KBM-7 (cell line): ENCODE measurements at places on chromosomes 13 and 19.

- no peak for DNase-seq
Measured at GRCh38 chr13:27148900-27149299, 22.7 kb downstream of the USP12 start.

- no peak for DNase-seq
Measured at GRCh38 chr19:47419030-47419783, at the start of gene MEIS3. MEIS3 (minus strand) TSS chr19:47419527; CDS start chr19:47419081, 446 bp downstream.

DNA sequence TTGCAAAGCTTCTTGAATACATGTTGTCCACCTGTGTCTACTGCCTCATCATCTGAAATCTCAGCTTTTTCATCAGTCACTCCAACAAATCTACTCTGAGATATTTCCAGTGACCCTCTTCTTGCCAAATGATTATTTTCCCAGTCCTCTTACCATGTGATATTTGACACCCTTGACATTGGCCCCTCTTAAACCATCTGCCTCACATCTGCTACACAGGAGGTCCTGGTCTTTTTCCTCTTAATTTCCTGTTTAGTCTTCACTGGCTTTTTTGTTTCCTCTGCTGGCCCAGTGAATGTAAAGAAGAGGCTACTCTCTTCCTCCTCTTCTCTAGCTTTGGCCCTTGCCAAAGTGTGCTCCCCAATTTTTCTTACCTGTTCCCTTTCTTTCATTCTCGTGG lies 218.7 kb downstream of the DNAJC15 start:
- no peak for DNase-seq

DNA sequence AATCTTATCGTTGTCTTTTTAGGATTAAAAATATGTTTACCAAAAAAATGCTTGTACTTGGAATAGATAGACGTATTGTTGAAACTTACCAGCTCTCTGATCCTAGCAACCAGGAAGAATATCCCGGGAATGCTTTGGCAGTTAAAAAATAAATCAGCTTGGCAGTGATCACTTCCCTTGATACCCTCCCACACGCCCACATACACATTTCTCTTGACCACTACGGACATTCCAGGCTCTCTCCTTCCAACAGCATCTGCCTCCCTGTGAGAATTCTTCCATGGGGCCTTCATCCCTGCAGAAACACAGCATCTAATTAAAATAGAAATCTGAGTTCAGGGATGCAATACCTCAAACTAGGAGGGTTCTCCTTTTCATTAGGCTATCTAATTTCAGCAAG lies 57.9 kb downstream of the THSD1 start:
- no peak for DNase-seq

GRCh38 chr13:25857830-25858229 lies 194.0 kb downstream of the SHISA2 start:
- DNase-seq: no peak

DNA sequence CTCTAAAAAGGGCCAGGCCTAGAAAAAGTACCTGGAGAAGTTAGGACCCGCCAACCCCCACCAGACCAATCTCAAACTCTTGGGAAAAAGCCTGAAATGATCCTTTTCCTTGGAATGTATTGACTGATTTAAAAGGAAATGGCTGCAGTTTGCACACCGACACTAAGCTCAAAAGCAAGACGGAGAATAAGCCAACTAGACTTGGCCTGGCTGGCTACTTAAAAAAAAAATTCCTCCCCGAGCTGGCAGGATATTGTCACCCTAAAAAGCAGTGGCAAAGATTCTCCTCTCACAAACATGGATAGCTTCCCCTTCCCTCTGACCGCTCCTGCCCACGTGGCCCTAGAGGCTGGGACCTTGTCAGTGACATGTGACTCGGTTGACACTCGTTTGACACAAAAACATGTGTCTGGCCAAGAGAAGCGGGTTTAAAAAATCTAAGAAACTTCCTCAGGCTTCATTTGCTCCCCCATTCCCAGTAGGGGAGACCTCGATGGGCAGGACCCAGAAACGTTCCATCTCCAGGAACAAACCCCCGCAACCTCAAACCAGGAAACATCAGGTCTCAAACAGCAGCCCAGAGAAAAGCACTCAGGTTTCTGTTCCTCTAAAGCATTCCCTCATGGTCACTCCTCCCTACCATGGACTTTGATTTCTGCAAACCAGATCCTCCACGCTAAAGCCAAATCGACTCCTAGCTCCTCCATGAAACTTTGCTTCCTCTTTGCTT lies 1.3 kb downstream of the RFX1 start:
- DNase-seq: no peak

DNA sequence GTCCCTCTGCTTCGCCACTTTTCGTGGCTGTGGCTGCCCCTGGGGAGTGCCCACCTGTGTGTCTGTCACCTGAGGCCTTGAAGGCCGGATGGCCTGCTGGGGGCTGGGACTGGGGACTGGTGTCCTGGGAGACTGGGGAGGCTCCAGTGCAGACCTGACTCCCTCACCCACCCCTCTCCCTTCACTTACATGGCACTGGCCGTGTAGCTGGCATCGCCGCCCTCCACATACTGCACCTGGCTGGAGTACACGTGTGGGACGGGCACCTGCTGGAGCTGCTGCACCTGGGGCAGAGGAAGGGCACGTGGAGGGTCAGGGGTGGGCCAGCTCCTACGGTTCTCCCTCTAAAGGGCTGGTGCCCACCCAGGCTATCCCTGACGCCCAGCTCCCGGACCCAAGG lies 25.5 kb downstream of the DCAF15 start:
- DNase-seq: no peak

DNA sequence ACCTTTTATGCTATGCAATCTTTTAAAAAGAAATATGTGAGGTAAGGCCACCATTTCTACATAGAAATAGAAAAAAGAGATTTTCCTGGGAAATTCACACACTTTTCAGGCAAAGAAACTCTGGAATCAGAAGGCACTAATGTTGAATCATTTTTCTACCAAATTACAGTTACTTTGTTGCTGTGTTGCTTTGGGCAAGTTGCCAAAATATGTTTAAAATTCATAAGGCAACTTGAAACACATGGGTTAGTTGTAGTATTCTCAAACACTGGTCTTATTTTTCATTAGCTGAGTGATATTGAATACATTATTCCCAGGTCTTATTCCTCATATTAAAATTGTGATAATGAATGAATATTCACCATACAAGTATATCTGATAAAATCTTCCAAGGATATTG lies 195.0 kb upstream of the SLITRK1 start:
- DNase-seq: no peak

GRCh38 chr19:1396019-1396767 lies 5.1 kb downstream of the GAMT start:
- DNase-seq: peak; percentile 44
